NCI-H460 (cell line): ENCODE measurements at places on chromosomes 16 and 17. TPM values are rescaled to one million over a fixed set of nuclear protein-coding genes. Genes with fewer than 3 reads are reported as not detected.

MYO15A gene
- total RNA-seq: 0.06 and 0.30 TPM in 2 replicates

CDH16 gene
- not detected in 2 replicates for total RNA-seq

CYBA gene
- total RNA-seq: 143 and 165 TPM in 2 replicates

SDR42E2 gene
- total RNA-seq: not detected in 2 replicates

TMEM204 gene
- total RNA-seq: not detected in 2 replicates

KRTAP9-8 gene
- not detected in 2 replicates for total RNA-seq

TLCD2 gene
- 0.98 and 1.6 TPM in 2 replicates for total RNA-seq

OGFOD3 gene
- total RNA-seq: 30.8 and 31.7 TPM in 2 replicates
